ENCODE measurements at places on chromosomes 5 and 9.

GRCh38 chr5:34656700-34657273 lies 659 bp downstream of the RAI14 start:
- no peak for DNase-seq

DNA sequence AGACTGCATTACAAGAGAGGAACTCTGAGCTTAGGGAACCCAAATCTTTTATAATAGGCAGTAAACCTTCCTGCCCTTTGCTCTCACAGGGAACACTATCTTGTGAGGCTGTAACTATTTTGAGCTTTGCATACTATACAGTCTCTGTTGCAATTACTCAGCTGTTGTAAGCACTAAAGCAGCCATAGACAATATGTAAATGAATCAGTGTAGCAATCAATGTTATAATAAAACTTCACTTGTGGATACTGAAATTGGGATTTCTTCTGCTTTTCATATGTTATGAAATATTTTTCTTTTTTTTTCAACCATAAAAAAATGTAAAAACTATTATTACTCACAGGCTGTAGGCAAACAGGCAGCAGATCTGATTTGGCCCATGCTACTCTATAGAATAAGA lies 16.7 kb upstream of the UBQLN1 start:
- DNase-seq = no peak

GRCh38 chr5:61228691-61229280 lies 66.5 kb upstream of the SMIM15 start:
- no peak for DNase-seq

DNA sequence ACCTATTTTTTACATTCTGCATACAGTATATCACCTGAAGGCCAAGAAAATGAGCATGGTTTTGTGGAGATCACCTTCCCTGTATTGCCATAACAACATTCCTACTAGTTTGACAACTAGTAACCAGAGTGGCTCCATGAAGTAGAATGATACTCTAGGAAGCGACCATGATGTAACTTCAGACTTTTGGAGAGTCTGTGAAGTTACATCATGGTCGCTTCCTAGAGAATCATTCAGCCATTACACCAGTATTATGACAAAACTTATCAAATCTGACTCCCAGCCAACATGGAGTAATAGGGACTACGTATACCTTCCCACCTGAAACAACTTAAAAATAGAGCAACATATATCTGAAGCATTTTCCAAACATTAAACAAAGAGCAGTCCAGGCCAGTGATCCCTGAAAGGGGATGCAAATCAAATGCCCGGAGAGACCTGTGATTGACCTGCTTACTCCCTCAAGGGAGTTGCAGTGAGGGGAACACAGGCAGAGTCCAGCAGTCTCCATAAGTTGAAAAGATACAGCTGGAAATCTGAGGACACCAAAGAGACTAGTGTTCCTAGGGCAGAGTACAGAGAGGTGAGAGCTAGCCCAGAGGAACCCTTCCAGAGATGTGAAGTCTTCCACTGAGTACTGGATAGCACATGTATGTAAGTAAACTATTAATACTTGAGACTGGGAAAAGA lies 7.8 kb downstream of the ECM2 start:
- DNase-seq = no peak

- no peak for DNase-seq
Observed at GRCh38 chr5:172540099-172540870, 86.0 kb upstream of the SH3PXD2B start.

DNA sequence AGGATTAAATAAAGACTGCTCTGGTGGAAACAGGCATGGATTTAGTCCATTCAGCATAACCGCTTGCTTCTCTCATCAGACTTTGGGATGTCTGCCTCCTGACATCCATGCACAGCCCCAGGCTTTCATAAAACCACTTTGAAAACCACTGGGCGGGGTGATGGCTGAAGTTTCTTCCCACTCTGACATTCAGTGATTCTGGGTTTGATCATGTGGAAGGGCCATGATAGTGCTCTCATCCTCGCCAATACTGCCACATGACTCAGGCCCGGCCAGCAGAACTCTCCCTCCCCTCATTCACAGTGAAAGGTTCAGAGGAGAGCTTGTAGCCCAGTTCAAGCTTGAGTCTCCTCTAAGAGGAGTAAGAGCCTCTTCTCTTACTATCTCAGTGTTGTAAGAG lies 29.6 kb upstream of the GLRA1 start:
- no peak for DNase-seq

DNA sequence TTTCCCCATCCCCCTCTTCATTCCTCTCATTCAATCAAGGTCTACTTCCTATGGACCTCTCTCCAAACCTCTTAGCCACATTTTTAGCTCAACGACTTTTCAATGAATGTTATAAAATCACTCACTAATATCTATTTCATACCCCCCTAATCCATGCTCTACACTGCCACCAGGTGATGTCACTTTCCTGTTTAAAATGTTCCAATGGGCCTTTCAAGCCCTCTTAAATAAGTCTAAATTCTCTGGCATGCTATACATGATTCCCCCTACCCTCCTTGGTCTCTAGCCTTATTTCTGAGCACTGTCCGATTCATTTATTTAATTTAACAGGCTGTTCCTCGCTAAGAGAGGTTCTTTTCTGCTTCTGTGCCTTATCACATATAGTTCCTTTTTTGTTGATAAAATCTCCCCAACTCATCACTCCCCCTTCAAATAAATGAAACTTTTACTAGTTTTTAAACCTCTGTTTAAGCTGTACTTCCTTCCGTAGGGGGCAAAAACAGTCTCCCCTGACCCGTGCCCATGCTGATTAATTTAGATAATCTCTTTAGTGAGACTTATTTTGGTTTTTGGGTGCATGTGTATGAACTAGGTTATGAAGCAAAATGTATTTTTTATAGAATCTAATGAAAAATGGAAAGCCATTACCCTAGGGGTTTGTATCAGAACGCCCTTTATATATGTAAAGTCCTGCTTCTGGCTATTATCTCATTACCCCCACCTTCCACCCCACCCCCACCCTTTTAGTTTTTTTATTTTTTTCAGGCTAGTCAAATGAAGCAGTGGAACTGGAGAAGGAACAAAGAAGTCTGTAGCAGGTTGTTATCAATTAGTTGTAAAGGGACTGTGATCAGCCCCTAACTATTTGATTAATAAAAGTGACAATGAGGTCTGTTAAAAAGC lies 9.0 kb downstream of the ABHD17B start:
- DNase-seq = no peak

GRCh38 chr5:179170606-179171005 lies 110.4 kb downstream of the ZNF354C start:
- no peak for DNase-seq

GRCh38 chr9:130912932-130913598 lies 16.5 kb upstream of the QRFP start:
- no peak for DNase-seq
